ENCODE measurements at places on chromosomes 16 and 17.
A peak's percentile ranks its signal among the peaks of the same experiment; 100 is the strongest.

GRCh38 chr17:63916566-63917185 lies 2.0 kb downstream of the GH1 start:
- no peak for DNase-seq

DNA sequence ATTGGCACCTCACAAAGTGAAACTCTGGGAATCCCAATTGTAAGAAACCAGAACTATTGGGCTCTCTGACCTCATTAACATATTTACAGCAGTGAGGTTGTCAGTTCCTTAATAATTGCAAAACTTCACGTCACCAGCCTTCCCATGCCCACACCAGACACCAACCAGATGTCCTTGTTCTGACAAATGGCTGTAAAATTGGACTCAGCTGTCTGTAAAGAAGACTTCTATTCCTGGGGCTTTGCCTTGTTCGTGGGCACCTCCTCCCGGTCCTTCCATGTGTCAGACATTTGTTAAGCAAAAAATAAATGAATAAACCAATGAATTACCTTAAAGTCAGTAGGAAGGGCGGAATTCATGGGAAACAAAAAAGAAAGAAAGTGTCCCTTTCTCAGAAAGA lies 284.3 kb upstream of the CDH11 start:
- DNase-seq: no peak

DNA sequence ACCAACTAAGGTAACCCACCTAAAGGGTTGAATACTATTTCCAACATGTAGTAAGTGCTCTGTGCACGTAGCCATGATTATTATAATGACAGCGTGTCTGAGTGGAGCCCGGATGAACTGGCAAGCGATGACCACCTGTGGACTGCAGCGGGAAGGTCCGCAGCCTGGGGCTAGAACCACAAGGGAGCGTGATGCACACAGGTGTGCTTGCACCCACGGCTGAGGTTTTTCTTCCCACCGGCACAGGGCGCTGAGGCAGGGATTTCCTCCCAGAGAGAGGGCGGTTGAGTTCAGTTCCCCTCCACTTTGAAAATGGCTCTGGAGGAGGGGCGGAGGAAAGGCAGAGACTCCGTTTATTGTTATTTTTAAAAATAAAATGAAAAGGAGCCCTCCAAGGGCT lies 221.7 kb upstream of the HSBP1 start:
- no peak for DNase-seq

- no peak for DNase-seq
Measured at GRCh38 chr17:60231234-60231633, 81.5 kb downstream of the CA4 start.

DNA sequence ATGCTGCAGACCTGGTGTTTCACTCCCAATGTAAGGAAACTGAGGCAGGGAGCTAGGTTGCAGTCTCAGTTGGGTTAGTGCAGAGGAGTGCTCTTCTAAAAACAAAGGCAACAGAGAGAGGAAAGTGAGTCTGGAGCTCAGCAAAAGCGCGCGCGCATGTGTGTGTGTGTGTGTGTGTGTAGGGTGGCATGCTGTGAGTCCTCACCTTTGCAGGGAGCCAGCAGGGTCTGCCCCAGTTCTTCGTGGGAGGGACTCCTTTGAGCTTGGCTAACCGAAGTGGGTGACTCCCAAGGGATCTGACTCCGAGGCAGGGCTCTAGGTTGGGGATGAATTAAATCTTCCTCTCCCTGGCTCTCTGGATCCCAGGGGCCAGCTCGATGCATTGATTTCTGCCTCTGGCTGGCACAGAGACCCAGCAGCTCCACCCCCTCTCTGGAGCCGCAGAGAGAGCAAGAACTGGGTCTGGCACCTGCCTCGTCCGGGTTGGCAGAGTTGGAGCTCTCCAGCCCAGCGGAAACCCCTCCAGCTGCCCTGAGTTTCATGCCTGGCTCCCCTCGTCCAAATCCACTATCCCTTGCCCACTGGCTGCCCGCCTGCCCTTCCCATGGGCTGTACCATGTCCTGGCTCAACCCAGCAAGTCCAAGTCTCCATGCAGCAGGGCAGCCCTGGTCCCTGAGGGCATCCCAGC lies 1.3 kb upstream of the BTBD17 start:
- DNase-seq: no peak

- DNase-seq: peak; percentile 73
Measured at GRCh38 chr17:15966183-15966878, 21.4 kb downstream of the ADORA2B start.

GRCh38 chr17:22277595-22277994 lies 585.3 kb downstream of the KCNJ18 start:
- no peak for DNase-seq

- DNase-seq: no peak
Measured at GRCh38 chr17:9818760-9819159, 3.1 kb downstream of the GSG1L2 start.
